ENCODE measurements at places on chromosomes 4 and X.

DNA sequence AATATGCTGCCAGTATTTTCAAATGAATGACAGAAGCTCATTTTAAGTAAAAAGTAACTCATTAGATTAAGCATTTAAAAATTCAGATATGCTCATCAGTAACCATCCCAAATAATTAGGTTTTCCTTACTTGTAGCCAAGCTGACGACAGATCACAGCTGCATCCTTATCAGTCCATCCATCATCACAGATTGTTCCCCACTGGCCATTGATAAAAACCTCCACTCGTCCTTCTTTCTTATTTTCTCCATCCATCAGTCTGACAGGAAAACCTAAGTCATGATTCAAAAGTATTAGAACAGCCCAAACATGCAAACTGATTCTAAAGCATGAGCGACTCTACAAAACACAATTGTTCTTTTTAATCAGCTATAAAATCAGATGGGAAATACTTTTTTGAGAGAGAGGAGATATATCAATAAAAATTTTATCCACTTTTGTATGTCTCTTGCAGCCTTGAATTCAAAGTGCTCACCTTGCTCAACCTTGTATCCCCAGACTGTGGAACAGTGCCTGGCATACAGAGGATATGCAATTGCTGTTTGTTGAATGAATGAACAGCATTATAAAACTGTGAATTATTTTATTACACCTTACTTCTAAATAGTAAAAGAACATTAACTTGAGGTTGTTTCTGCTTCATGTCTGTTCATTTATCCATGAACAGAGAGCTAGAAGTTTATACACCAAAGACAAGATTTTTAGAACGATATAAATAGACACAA lies 44.3 kb downstream of the PRSS12 start:
- DNase-seq, result no peak

- DNase-seq, result no peak
Measured at GRCh38 chr4:82614838-82615449, 53.2 kb upstream of the TMEM150C start.

GRCh38 chr4:109238746-109239145 lies 63.7 kb downstream of the COL25A1 start:
- no peak for DNase-seq

DNA sequence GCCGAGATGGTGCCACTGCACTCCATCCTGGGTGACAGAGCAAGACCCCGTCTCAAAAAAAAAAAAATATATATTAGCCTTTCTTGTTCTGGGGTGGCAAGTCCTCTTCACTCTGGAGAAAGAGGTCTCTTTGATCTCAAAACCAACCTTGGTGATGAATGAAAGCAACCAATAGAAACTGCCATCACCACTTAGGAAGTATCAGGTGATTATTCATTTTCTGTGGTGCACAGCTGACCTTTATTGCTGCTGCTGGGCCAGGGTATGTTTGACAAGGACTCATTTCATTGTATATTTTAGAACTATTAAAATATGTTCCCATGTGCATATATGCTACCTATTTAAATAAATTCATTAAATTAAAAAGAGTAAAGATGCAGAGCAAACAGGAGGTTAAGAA lies 76.0 kb upstream of the KIT start:
- no peak for DNase-seq

DNA sequence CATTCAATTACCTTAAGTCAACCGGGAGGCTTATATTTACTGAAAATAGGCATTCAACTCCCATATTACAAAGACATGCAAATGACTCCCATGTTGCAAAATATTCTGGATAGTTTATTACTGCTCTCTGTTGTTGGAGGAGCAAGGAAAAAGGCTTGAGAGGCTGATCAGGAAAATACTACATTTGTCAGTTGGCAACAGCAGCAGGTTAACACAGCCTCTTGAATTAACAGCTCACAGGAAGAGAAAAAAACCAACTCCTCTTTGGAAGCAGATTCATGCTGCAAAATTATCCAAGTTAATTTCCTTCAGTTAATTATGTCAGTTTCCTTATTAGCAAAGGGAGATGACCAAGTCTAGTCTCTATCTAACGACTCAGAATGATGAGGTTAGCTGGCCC lies 238.9 kb downstream of the MAML3 start:
- DNase-seq, result no peak

DNA sequence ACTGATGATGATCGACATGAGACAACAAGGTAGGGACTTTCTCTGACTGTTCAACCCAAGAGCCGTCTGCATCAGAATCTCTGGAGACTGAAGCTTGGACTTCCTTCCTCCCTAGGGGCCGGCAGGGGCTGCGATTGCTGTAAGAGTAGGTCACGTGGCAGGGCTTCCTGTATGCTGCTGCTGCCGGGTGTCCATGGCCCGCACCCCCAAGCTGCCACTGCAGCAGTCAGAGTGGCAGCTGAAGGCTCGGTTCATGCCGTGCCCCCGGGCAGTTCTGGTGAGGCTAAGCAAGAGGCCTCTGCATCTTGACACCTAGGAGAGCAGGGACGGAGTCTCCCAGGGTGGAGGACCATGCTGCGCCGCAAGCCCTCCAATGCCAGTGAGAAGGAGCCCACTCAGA lies at the start of gene SASH3:
SASH3 (plus strand) TSS at position 203 of the 400 bp plus-strand sequence; CDS start at position 352, 149 bp downstream.
- DNase-seq, result no peak

Measured in progenitor cell of endocrine pancreas (in vitro differentiated cells).